NCI-H69 (cell line): ENCODE measurements at places on chromosomes 2 and 18.
A peak's percentile ranks its signal among the peaks of the same experiment; 100 is the strongest.

DNA sequence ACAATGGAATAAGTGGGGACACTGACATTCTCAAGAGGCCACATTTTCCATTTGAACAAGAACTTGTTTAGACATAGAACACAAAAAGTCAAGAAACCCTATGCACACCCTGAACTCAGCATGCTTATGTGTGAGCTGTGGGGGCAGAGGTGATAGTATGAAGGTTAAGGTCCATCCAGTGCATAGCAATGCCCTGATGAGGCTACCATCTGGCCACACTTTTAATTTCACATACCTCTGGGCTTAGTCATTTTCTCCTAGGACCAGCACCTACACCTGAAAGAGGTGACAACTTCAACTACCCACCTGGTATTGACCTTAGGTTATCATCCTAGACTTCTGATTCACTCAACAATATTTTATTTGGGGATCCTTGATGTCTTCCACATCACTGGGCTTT is 139.8 kb downstream of the PIK3C3 start:
- DNase-seq = no peak

- DNase-seq = no peak
These were observed 95.9 kb upstream of the TAF1B start for GRCh38 chr2:9747396-9747795.

DNA sequence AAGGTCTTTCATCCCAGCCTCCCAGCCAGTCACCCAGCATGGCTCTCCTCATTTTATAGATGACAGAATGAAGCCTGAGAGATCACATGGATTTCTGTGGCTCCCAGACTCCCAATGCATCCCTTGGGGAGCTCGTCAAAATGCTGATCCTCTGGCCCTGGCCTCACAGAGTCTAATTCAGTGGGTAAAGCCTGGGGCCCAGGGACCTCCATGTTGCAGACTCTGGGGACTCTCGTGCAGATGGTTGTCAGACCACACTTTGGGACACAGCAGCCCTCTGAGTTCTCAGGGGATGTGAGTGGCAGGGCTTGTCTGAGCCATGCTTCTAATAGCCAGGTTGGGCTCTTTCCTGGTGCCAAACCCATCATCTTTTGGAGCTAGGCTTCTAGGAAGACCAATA is 97.0 kb downstream of the CTIF start:
- no peak for DNase-seq

- peak; percentile 71 for DNase-seq
These were observed 40.6 kb downstream of the SPC25 start for GRCh38 chr2:168849610-168850009.

DNA sequence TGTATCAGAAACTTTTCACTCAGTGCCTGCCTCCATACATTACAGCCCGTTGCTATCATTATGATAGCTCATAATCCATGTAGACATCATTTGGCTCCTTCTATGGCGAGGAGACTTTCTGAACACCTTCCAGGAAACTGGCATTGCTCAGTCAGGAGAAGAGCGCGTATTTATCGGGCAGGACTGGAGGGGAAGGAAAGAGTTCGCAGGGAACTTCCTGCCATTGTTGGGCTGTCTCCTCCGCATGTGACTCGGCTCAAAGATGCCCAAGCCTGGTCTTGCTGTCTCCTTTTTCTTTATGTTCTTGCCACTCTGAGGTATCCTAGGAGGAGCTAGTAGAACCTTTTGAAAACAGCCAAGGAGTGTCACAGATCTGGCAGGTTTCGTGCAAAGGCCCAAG is 156.8 kb downstream of the CTIF start:
- no peak for DNase-seq

GRCh38 chr2:181164699-181165098 is 184.3 kb downstream of the UBE2E3 start:
- no peak for DNase-seq

GRCh38 chr18:55142410-55142809 is 183.1 kb upstream of the CCDC68 start:
- no peak for DNase-seq

- DNase-seq = peak; percentile 50
These were observed 223.3 kb downstream of the MC4R start for GRCh38 chr18:60149316-60149715.
